Common myeloid progenitor, CD34-positive (primary cell): ENCODE measurements at places on chromosomes 3 and 15.

DNA sequence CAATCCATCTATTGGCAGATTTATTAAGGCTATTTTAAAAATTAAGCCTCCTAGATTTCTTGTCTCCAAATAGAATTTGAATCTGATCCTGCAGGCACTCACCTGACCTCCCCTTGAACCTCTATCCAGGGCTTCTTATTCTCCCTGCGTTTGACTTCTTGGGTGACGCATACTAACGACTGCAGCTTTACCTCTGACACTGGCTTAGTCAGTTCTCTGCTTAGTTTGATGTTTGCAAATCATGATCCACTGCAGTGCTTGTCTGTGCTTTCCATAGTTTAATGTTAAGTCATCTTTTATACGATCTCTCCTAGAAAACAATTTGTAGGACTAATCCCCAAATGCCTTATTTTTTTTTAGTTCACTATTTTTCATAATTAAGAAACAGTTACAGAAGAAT is 233.1 kb downstream of the ROBO1 start:
- no peak for DNase-seq

DNA sequence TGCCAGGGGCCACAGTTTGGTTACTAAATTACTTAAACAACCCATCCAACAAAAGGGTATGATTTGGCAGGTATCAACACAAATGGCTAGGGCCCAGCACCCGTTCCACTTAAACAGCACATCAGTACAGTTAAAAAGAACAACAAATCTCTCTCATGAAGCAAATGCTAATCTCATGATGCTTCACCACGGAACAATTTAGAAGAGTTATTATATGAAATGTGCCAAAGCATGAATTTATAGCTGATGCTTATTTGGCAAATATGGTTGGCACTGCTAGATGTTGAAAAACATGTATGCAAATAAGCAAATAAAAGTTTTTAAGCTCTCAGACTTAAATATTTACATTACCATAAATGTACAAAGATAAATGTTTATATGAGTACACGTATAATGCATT is 2.3 kb downstream of the PEAK1 start:
- no peak for DNase-seq

GRCh38 chr15:59550530-59550929 is 61.1 kb upstream of the GCNT3 start:
- DNase-seq: no peak

DNA sequence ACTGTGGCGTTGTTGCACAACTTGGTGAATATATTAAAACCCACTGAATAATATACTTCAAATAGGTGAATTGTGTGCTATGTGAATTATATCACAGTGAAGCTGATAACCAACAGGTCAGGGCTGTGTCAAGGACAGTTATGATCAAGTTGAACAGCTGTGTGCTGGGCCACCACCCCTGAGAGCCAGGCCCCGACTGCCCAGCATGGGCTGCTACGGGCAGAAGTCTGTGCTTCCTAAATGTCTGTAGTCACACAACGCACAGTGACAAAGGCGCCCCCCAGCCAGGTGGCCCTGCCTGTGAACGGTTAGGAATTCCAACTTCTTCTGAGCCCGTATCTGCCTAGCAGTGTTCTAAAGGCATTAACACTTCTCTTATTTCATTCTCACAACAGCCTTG is 32.8 kb downstream of the TKT start:
- no peak for DNase-seq

GRCh38 chr3:98962189-98962930 is 60.9 kb upstream of the DCBLD2 start:
- DNase-seq: no peak

- DNase-seq: no peak
Observed at GRCh38 chr3:71366988-71367604, 216.4 kb downstream of the FOXP1 start.

GRCh38 chr3:182979674-182980191 is 605 bp downstream of the DCUN1D1 start:
- DNase-seq: peak; percentile 38

- no peak for DNase-seq
Observed at GRCh38 chr3:30621576-30621975, 15.2 kb downstream of the TGFBR2 start.

DNA sequence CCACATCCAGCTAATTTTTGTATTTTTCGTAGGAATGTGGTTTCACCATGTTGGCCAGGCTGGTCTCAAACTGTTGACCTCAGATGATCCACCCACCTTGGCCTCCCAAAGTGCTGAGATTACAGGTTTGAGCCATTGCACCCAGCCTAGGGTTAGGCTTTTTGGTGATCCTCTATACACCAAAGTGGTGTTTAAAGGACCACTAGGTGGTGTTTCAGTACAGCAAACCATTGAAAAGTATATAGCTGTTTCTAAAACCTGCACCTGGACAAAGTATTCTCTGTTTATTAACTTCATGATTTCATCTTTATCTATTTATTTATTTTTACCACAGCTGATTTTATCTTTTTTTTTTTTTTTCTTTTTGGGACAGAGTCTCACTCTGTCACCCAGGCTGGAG is 68.4 kb downstream of the MINDY2 start:
- peak; percentile 35 for DNase-seq

DNA sequence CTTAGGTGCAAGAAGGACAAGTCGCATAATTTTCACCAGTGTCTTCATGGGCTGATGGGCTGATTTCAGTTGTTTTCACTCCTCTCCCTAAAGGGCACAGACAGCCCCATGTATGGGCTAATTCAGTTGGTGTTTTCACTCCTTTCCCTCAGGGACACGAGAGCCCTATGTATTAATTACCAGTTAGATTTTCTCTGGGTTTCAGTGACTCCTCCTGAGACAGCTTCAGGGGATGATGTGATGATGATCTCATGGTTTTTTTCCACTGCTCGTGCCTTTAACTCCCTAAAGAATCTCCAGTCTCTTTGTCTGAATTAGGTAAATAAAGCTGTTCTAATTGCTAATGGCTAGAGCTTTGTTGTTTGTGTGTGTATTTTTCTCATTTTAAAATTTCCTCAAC is 9.9 kb downstream of the RAMAC start:
- DNase-seq: no peak

DNA sequence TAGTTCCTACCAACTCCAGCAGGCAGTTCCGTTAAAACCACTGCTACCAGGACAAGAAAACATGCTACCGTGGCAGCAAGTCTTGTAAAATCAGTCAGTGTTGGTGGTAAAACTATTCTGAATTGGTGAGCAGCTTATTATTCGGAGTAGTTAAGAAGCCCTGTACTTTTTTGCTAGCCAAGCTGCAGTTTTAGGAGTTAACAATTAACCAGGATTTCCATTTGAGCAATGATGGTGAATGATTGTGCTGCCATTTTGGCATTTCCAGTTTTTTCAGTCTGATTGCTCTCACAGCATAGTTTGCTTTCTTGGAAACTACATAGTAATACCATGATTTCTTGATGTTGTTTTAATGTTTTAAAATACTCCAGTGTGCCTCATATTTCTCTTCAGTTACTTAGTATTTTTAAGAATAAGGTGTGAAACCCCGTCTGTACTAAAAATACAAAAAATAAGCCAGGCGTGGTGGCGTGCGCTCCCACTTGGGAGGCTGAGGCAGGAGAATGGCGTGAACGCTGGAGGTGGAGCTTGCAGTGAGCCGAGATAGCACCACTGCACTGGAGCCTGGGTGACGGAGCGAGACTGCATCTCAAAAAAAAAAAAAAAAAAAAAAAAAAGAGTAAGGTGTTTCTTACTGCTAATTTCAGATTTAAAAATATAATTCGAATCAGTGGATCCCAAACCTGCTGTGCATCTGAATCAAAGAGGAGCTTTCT is 43.8 kb upstream of the SCAANT1 start:
- no peak for DNase-seq

GRCh38 chr15:70477750-70478250 is 285.6 kb downstream of the UACA start:
- no peak for DNase-seq

DNA sequence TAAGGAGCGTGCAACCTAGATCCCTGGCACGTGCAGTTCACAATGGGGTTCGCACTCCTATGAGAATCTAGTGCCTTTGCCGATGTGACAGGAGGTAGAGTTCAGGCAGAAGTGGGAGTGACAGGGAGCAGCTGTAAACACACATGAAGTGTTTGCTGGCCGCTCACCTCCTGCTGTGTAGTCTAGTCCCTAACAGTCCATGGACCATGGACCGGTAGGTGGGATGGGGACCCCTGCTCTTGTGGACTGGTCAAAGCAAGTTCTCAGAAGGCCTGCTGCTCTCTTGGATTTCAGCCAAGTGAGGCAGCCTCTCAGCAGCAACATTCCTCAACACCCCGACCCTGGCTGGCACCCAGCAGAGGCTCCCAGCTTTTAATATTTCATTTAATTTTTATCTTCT is 58.2 kb upstream of the SNRPA1 start:
- DNase-seq: no peak

- DNase-seq: no peak
Observed at GRCh38 chr3:46061108-46061720, 33.9 kb upstream of the XCR1 start.

DNA sequence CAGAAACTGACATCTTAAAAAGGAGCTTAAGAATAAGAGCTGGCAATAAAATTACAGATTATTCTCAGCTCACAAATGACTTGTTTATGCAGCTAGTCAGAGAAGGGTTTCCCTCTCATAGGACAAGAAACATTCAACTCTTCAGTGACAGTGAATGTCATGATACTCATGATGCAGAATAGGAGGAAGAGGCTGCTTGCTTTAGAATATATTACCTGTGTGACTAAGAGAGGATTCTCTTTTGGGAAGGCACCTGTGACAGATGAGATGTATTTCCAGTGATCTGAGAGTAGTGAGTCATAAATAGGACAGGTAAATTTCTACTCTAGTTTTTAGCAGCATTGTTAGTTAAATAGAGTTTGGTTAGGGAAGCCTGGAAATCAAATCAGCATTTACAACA is 39.9 kb downstream of the RASA2 start:
- no peak for DNase-seq

DNA sequence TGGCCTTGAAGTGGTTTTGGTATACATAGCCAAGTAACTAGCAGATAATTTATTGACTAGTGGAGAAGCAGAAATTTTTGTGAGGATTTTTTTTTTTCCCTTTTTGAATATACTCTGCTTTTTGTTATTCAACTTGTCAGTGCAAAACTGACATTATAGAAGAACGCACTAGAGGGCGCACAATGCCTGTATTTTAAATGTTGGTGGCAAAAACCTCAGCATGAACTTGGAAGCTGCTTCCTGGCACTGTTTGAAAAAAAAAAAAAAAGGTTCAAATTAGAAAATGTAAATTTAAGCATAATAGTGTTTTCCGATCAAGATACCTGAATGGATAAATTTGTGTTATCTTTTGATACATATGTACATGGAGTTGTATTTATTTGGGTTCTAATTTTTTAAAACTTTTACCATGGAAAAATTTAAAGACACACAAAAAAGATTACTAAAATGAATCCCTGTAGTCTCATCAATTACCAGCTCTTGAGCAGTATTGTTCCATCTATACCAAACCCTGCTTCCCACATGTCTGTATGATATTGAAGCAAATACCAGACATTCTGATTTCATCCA is 56.0 kb downstream of the SLC25A26 start:
- DNase-seq: peak; percentile 70

DNA sequence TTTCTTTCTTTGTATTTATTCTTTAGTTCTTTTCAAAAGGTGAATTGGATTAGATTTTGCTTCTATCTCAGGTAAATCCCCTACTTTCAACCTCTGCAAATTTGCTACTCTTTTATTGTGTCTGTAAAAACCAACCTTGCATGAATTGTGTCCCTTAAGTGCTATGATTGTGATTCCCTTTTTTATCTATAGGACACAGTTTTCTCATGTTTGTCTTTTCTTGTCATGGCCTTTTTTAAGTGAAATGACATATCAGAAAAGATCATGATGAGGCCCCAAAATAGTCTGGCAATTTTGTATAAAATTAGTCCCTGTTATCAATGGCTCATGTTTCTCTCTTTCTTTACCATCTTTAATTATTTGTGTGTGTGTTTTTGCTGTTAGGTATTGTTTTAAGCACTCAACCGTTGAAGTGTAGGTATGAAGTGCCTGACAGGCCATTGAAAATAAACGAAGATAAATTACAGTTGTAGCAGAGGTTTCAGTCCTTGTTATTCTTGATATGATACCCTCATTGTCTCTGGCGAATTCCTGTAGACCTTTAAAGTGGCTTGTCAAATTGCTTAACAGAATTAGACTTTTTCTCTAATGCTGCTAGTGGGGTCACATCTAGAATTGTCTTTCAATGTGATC is 184.3 kb downstream of the UBE2E2 start:
- DNase-seq: no peak

DNA sequence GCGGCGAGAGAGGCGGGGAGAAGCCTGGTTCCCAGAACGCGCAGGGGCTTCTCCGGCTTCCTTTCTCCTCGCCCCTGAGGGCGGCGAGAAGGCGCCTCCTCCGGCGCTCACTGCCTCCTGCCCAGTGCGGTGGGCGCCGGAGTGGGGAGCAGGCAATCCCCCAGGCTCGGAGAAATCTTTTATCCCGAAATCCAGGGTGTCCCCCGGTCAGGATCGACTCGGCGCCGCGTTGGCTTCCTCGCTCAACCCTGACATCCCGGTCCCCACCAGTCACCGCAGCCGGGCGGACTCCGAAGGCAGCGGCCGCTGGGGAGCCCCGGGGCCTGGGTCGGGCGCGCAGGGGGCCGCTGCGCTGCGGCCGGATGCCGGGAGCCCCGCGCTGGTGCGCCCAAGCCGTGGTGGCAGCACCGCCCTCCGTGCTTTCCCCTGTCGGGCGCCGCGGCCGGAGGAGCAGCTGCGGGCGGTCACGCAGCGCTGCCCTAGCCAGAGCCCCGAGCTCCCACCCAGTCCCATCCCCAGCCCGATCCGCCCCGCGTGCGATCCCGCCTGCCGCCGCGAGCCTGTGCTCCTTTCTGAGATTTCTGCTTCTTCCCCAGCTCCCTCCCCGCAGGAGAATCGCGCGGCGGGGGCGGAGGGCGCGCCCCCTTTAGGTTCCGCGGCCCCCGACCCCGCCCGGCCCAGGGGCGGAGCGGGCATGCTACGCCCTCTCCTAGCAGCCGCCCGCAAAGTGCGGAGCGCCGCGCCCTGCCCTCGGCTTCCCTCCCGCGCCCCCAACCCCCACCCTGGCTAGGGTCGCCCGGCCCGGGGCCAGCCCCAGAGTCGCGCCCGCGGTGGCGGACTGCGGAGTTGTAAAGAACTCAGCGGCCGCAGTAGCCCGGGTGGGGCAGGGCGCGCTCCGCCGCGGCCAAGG is 683 bp upstream of the CACNA2D3 start:
- DNase-seq: no peak
